ENCODE measurements at places on chromosomes 11 and 22. TPM values are rescaled to one million over a fixed set of nuclear protein-coding genes. Genes with fewer than 3 reads are reported as not detected.

DNA sequence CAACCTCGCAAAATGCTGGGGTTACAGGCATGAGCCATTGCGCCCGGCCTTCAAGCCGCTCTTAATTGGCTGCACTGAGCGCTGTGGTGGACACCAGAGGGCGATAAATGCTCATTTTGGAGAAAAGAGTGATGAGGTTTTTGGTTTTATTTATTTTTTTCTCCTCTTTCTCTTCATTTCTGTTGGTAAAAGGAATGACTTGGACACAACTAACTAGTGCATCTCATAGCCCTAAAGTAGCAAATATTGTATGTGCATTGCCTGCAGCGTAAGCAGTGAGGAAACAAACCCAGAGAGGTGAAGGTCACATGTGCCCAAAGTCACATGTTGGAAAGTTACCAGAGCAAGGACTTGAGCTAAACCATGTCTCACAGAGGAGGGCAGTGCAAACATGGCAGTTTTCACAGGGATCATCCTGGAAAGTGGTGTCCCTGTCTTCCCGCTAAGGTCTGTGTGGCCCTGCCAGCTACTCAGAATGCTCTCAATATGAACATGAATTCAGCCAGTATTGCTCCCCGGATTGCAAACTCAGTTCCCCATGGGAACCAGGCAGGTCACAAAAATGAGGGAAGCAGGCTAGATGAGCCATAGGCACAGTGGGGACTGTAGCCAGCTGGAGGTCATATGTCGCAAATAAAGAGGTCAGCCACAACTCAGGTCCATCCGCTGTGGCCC is 8.6 kb upstream of the CD82 start:
- DNase-seq = peak; percentile 84

DNA sequence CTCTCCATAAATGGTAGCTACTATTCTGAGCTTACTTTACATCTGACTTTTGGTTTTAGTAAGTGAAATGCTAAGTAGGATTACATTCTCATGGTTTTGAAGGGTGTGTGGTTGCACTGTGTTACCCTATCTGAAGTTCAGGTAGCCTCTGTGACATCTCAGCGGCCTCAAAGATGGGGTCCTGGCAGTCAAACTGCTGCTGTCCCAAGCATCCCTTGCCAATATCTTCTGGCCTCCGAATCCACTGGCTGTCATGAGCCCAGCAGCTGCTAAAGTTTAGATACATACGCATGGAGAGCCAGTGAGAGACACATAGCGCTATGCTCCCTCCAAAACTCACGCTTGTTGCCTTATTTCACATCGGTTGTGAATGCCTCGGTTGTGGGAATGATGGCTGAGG is 34.9 kb downstream of the UBASH3B start:
- no peak for DNase-seq

- no peak for DNase-seq
Measured at GRCh38 chr11:117983163-117983475, 3.1 kb upstream of the IL10RA start.

DNA sequence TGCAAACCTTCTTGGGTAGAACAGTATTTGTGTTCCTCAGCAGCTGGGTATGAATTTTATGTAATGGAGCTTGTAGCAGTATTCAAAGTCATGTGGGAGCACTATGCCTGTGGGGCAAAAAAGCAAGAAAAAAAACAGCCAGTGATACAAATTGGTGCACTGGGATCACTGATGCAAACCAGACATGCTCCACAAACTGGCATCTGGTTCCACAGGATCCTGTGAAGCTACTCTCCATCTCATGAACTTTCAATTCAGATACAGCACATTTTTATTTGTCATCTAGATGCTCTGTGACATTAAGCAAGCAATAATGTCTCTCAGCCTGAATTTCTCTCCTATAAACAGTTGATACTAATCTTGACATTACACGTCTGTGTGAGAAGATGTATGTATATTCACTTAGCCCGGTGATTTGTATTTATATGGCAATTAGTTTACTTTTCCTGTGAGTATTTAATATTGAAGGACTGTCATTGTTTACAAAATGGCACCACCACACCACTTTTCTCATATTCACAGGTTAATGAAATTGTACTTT is 208.5 kb upstream of the GRIA4 start:
- DNase-seq = no peak

DNA sequence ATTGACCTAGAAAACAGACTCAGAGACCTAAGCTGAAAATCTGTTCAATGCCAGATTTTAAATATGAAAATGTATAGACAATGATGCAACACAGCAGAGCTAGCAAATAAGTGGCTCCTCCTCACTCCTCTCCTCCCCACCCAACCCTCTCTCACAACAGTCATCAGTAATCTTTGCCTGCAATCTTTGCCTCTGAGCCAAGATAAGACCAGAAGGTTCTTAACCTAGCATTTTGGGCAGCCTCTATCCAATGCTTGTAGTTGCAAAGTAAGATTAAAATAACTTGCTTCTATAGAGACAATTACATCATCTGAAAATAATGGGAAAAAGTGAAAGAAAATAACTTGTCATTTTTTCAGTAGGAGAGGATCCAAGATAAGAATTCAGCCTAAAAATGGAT is 117.3 kb downstream of the PARVA start:
- no peak for DNase-seq

GRCh38 chr22:46002757-46003270 is 25.9 kb upstream of the WNT7B start:
- peak; percentile 74 for DNase-seq

DNA sequence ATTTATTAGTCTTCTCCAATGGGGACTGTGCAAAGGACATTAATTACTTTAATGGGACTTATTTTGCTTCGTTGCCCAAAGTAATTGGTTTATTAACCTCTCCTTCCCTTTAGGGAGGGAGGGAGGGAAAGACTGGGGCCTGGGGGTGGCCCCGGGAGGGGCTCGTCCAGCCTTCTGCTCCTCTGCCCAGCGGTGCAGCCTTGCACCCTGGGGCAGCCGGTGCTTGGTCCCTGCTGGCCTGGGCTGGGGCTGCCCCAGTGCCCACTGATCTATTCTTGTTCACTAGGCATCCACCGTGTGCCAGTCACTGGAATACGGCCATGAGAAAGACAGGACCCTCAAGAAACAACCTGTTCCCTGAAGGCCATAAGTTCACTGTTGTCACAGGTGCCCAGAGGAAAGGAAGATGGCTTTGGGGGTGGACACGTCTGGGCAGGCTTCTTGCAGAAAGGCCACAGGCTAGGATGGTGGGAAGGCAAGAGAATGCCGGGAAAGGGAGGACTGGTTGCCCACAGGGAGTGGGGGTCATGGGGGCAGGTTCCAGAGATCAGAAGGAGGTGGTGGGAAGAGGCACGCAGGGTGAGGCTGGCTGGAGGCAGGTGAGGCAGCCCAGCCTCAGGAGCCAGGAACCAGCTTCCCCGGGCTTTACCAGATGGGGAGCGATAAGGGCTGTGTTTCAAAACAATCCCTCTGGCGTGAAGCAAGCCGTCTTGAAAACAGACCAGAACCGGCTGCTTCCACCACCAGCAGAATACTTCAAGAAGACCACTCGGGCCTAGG is 47.6 kb upstream of the KCNQ1OT1 start:
- DNase-seq = peak; percentile 26

- no peak for DNase-seq
Measured at GRCh38 chr11:59997800-59998199, 19.2 kb upstream of the OOSP4B start.

DNA sequence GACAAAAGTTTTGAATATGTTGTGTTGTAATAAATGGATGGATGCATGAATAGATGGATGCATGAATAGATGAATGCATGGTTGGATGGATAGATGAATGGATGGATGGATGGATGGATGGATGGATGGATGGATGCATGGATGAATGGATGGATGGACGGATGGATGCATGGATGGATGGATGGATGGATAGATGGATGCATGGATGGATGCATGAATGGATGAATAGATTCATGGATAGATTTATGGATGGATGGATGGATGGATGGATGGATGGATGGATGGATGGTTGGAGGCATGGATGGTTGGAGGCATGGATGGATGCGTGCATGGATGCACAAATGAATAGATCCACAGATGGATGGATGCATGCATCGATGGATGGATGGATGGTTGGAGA is 623.2 kb upstream of the B3GAT1 start:
- no peak for DNase-seq

DNA sequence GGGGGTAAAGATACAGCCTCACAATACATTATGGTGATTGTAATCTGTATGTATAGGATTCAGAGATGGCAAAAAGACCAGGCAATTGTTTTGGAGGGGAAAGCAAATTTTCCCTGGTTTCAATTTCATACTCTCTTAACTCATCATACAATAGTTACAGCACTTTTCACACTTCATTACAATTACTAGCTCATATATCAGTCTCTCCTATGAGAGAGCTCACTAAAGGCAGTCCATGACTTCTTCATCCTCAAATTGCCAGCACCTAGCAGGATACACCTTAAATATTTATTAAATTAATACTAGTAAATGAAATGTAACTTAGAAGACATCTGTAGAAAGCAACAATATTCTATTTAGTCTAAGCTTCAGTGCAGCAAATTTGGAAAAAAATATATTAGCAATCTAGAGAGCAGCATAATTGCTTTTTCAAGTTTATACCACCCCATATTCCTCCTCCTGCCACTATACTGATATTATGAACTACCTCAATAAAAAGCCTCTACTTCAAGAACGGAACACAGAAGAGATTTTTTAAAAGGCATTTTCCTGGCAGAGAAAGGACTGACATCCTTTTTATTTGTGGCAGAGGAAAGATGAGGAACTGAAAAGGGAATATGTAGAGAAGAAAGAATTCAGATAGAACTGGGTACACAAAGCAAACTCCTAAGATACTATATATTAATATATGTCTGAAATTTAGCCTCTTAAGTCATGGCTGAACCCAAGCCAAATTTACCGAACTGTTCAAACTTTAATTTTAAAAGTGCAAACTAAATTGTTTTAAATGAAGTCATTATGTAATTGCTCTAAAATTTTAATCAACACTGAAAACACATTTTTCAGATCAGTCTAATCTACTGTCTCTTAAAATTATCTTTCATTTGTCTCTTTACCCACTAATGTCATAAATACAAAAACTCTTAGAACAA is 27.7 kb downstream of the PICALM start:
- DNase-seq = no peak

DNA sequence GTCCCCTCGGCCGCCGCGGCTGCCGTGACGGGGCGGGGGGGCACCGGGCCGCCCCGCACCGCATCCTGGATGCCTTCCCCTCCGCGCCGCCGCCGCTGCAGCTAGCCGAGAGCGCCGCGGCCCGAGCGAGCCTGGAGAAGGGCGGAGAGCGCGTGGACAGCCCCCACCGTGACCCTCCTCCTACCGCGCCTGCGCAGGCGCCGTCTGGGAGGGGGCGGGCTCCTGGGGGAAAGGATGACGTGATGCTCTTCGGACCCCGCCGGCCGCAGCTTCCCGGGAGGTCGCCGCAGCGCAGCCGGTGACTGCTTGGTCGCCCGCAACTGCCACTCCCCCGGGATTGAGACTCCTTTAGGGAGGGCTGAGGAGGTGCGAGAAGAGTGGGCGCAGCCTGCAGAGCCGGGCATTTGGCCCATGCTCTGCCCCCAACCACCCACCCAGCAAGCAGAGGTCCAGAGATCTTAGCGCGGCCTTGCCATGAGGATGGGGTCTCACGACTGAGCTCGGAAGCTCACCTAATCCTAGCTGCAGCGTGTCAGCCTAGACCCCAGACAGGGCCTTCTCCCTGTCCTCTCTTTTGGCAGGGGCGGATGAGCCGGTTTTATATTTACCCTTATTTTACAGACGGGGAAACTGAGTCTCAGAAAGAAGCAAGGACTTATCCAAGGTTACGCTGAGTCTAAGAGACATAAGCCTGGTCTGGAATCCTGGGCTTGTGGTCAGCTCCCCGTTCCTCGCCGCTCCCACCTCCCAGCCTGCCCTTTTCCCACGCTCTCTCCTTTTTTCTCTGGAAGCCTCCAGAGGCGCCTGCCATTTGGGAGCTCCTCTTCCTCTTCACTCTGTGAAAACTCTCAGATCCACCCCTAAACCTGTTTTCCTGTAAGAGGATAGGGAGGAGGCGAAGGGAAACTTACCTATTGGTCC is at the start of gene DENND5A:
Gene DENND5A (minus strand): TSS at position 140 of the 921 bp plus-strand sequence. CDS start 281 bp downstream, outside the sequence.
- peak; percentile 96 for DNase-seq

The TSPAN18 gene
- 34.8 TPM for total RNA-seq

The CHRM4 gene
- total RNA-seq = not detected

The CBLIF gene
- not detected for total RNA-seq

The GLYATL1 gene
- not detected for total RNA-seq

The HNRNPUL2 gene
- total RNA-seq = 47.2 TPM
